ENCODE measurements at places on chromosomes 12 and 14.

DNA sequence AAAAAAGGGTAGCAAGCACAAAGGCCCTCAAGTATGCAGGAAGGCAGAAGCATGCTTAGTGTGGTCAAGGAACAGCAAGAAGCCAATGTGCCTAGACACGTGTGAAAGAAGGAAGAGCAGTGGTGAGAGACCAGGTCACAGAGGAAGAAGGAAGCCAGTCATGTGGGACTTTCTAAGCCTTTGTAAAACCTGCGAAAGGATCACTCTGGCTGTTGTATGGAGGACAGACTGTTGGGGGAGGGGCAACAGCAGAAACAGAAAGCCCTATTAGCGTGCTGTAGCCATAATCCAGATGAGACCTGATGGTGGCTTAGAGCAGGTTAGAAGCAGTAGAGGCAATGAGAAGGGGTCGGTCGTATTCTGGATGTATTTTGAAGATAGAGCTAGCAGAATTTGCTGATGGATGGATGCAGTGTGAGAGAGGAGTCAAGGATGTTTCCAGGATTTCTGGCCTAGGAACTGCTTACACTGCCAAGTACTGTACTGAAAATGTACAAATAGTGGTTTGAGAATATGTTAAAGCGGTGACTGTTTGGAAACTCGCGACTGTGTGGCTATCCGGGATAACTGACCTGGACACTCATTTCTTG lies 5.7 kb upstream of the MLF2 start:
- DNase-seq, result no peak

GRCh38 chr14:90275820-90276219 lies 19.5 kb downstream of the PSMC1 start:
- no peak for DNase-seq

GRCh38 chr12:65924716-65925115 lies 100.4 kb downstream of the HMGA2 start:
- no peak for DNase-seq

- DNase-seq, result no peak
Measured at GRCh38 chr12:116916714-116917114, 6.0 kb downstream of the FBXW8 start.

- DNase-seq, result no peak
Measured at GRCh38 chr12:2686280-2686646, 108.5 kb upstream of the FKBP4 start.

Measured in NCI-H345 (cell line).